ENCODE measurements at places on chromosomes 2 and 18.

GRCh38 chr2:7811073-7811472 lies 870.8 kb upstream of the ID2 start:
- no peak for DNase-seq

DNA sequence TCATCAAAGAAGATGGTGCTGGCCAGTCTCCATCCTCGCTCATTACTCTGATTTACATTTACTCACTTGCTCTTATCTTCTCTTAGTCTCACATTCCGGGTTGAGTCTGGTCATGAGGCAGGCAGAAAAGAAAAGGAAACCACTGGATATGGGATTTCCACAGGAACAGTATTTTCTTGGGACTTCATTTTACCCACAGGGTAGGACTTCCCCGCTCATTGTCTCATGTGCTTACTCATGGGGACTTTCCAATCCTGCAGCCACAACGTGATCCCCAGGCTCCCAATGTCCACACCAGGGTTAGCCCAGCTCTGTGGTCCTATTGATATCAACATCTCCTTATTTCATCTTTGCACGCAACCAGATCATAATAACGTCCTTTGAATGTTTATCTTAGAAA lies 373.8 kb downstream of the TMEM182 start:
- peak; percentile 2 for DNase-seq

DNA sequence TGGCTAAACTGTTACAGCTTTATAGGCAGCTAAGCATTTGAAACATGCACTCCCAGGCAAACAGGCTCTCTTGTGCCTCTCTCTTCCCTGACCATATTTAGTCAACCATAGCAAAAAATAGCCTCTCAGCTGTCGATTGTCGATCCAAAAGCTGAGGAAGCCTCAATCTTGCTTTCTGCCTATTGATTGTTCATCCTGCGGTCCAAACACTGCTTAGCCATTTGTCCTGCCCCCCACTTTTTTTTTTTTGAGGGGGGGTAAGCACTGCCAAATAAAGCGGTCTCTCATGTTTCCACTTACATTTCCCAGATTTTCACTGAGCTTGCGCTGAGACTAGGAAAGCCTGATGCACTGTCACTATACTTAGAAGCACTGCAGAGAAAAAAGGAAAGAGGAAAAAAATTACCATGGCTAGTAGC lies 90.8 kb downstream of the MIB1 start:
- DNase-seq, result no peak

- DNase-seq, result no peak
Observed at GRCh38 chr2:230909841-230910545, 15.0 kb downstream of the GPR55 start.

DNA sequence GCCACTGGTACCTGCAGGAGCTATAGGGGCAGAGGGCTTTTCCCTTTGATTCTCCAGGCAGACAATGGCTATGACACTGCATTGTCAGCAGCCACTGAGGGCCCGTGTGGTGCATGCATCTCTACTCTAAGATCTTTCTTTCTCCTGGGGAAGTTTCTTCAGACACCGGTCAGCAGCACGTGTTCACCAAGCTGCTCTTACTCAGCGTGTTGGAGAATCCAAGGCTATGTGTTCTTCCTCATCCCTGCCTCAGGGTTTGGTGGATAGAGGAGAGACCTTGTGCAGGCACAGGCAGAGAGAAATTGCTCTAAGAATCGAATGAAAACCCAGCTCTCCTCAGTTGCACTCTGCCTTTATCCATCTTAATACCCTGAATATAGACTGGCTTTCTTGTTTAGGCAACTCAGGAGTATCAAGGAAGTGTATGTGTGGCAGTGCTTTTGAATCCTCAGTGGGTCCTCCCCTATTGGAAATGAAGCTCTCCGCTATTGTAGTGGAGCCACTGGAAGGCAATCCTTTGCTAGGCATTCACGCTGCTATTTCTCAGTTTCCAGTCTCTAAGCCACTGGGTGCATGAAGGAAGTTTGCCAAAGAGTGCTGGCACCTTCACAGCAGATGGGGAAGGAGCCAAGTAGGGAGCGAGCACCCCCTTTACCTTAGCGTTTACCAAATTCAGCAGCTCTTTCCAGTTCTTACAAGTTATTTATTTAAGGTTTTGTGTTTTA lies 86.9 kb upstream of the EML6 start:
- DNase-seq, result no peak

DNA sequence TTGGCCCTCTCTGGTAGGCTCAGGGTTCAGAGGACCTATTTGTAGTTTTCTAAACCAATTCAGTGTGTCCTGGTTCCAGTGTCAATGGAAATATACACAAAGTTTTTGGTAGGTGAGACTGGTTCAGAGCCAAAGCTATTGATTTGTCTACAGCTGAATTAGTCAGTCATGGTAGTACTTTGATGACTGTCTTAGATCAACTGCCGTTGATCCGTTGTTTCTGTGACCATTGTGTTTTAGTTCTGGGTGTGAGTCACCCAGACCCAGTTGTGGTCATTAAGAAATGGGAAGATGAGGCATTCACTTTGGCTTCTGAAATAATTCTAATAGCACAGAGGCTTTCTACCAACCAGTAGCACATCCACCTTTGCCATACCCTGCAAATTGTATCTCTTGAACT lies 16.0 kb upstream of the RPE start:
- no peak for DNase-seq

- DNase-seq, result no peak
Observed at GRCh38 chr2:112317303-112318158, 42.1 kb downstream of the ZC3H6 start.

- DNase-seq, result no peak
Observed at GRCh38 chr2:231384970-231385369, 10.5 kb upstream of the B3GNT7 start.

DNA sequence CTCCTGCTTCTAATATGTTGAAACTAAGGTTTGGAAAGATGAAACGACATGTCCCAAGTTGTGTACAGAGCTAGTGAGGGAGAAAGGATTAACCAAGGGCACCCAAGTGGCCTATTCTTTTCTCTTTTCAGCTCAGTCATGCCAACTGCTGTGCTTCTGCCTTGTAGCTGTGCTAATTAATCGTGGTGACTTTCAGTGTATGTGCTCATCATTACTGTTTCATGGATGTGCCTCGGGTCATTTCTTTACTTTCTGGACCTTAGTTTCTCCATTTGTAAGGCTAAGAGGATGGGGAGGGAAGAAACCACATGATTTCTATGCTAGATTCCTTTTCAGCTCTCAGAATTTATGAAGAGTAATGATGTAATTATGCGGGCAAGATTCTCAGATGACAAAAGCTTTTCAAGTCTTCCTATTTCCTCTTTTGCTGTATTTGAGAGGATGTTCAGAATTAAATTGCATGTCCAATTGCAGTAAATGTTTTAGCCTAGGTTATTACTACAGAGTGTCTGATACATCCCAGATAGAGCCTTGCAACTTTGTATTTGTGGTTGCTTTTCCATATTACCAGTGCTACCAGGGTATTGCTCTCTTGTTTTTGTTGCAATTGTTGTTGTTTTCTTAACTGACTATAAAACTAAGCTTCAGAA lies 621.2 kb downstream of the CNTNAP5 start:
- DNase-seq, result no peak

DNA sequence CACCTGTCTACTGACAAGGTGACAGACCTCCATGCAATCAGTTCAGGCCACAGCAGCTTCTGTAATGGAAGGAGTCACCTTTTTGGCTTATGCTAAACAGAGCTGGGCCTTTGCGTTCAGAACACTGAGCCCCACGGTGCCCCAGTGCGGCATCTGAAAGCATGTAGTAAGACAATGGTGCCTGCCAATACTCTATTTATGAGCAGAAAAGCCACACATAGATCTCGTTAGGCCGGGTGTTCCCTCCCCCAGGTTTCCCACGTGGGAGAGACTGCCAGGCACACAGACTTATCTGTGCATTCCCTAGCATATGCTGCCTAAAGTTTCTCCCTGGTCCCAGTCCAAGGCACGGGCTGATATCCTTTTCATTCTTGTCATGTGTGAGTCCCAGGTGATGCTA lies 150.9 kb downstream of the ACTR3 start:
- no peak for DNase-seq

DNA sequence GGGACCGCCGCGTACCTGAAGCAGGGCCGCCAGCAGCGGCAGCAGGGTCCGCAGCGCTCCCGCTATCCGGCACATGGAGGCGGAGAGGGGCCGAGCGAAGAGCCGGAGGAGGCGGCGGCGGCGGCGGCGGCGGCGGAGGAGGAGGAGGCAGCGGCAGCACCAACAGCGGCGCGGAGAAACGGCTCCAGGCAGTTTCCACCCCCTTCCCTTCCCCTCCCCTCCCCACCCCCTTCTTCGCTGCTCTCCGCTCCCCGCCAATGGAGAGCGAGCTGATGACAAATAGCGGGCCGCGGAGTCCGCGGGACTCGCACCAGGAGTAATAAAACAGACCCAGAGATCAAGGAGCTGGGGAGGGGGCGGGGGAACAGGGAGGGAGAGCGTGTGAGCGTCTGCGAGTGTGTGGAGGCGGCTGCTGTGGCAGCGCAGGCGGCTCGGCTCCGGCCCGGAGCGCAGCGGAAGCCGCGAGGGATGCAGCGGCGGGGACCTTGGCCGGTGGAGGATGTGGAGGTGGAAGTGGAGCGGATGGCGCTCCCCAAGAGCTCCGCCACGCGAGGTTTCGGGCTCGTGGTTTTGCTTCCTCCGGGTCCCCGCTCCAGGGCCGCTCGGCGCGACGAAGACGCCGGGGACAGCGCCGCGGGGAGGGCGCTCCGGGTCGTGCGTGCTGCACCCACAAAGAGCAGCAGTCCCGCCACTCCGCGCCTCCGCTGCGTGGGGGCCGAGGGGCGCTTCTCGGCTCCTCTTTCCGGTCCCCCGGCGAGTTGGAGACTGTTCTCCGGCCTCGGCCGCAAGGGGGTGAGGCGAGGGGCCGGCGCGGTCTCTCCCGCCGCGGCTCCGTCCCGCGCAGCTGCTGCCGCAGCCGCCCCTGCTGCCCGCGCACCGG lies at the start of gene CDH2:
TSS of gene CDH2 (minus strand) at position 183 of the 880 bp plus-strand sequence. CDS start at position 75, 108 bp downstream.
- no peak for DNase-seq

DNA sequence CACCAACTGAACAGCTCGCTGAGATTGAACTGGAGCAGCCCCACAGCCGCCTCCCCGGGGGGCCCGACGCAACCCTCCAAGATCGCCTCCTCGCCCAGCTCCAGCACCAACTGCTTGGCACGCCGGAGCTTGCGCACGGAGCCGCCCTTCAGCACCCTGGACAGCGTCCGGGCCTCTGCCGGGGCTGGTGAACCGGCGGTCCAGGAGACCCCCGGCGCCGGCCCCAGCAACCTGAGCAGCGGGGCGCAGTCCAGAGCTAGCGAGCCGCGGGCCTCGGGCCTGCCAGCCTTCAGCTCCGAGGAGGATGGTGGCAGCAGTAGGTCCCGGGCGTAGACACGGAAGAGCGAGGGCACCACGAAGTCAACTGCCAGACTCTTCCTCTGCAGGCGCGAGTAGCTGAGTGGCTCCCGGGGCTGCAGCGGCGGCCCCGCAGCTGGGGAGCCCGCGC lies 1.2 kb downstream of the ALK start:
- peak; percentile 13 for DNase-seq

- no peak for DNase-seq
Observed at GRCh38 chr2:237616734-237617586, 10.4 kb upstream of the LRRFIP1 start.

- no peak for DNase-seq
Observed at GRCh38 chr2:12259493-12259892, 457.2 kb upstream of the TRIB2 start.

DNA sequence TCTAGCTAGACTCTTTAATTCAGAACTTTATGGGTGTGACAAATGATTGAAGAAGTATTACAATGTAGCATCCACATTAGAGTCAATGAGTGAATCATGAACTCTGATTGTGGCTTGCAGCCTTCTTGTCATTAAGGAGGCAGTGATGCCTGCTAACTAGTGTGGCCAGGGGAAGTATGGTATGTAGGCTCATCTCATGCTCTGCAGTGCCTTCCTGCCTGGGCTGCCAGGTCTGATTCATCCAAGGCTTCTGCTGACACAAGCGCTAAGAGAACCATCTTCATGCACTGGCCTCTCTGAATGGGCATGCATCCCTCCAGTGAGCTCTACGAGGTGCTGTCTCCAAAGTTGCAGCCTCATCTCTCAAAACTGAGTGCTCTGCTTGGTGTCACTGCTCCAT lies 144.3 kb downstream of the MTCL1 start:
- DNase-seq, result no peak

- no peak for DNase-seq
Observed at GRCh38 chr18:44936485-44936884, 255.8 kb downstream of the SETBP1 start.

DNA sequence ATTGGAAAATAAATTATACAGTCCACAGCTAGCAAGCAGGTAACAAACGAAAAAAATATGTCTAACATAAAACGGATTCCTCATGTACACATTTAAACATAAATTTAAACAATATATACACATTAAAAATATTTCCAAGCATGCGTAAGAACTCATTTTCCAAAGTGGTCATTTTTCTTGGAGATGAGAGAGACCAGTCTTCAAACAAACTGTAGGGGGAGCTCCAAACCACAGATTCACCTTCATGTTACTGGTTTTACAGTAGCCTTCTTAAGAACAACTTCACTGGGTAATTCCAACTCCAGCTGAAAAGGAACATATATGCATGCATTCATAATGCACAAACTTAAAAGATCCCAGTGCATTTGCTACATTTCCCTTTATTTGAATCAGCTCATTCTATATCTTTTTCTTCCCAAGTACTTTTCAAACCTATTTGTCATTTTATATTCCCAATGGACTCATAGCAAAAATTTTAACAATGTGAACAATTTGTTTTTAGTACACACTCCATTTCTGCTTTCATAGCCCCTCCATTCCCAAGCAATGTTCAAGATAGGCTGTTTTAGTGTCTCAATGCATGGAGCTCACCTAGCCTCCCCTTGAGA lies 4.7 kb upstream of the STAMBP start:
- DNase-seq, result peak; percentile 86

GRCh38 chr2:98507891-98508708 lies 63.4 kb downstream of the INPP4A start:
- DNase-seq, result peak; percentile 52

DNA sequence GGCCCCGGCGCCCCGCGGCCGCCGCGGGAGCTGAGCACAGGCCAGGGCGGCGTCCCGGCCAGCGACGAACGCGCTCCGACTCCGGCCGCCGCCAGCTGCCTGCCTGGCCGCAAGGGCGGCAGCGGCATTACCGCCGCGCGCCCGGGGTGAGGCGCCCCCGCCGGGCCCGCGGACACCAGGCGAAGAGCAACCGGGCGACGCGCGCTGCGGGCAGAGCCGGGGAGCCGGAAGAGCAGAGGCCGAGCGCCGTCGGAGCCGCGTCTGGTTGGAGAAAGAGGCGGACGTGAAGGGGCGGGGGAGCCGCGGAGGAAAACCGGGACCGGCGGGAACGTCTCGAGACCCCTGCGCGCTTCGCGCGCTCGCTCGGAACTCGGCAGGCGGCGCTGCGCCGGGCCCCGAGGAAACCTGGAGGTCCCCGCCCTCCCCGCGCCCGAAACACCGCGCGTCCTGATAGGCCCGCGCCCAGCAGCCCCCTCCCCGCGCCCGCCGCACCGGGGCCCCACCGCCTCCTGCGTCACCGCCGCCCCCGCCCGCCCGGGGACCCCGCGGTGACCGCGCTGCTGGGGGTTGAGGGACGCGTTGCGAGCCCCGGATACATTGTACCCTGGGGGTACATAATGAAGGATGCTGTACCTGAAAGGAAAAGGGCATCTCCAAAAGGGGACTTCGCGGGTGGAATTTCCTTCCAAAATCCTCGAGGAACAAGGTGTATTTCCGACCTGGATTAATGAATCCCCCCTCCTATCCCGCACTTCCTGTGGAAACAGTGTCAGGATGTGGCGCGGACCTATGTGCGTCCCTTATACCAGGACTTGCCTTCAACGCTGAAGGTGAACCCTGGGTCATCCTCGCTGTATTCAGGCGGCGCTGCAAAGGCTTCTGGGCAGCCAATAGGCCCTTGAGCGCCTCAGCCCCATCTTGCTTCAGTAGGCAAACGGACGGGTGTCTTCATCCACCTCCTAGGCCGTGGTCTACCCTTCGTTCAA lies 1.0 kb upstream of the B4GALT6 start:
- DNase-seq, result peak; percentile 95
